ENCODE measurements at places on chromosomes 6 and 20.

DNA sequence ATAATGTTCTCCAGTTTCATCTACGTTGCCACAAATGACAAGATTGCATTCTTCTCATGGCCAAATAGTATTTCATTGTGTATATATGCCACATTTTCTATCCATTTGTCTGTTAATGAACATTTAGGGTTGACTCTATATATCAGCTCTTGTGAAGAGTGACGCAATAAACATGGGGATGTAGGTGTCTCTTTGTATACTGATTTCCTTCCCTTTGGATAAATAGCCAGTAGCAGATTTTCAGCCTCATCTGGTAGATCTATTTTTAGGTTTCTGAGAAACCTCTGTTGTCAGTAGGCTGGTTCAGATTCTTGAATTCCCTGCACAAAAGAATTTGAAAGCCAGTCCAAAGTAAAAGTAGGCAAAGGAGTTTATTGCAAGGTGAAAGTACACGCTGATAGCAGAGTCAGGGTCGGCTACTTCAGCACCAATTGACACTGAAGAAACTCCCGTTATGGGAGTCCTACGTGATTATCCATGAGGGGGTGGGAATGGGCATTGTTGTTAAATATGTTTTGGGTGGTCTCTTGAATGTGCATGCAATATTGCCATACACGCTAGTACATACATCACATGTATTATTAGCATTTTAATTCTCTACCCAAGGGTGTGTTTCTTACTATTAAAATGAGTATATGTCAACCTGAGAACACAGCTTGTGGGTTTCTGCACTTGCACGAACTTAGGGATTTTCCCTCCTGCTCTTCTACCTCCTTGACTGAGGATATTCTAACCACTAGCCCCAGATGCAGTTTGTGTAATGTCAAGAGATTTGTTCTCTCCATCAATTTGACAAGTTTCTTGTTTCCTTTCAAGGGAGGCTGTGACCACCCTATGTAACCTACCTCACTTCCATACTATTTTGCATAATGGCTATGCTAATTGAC lies 14.4 kb upstream of the SLC17A2 start:
- no peak for DNase-seq

DNA sequence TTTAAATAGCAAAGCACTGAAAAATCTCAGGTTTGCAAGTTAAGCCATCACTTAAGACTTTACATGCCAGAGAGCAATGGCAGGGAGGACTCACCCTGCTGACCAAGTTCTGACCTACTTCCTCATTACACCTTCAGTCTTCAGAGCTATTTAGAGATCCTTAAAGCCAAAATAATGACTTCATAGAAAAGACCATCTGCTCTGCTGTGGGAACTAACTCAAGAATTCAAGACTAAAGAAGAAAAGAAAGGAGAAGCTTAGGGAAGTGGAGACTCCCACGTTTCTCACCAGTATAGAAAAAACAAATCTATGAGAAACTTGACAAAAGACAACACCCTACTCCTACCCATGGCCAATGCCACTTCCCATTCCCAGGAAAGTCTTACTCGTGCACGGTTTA lies 28.6 kb downstream of the XPO5 start:
- DNase-seq, result no peak

GRCh38 chr6:80174900-80175572 lies 68.6 kb downstream of the BCKDHB start:
- DNase-seq, result peak; percentile 20

DNA sequence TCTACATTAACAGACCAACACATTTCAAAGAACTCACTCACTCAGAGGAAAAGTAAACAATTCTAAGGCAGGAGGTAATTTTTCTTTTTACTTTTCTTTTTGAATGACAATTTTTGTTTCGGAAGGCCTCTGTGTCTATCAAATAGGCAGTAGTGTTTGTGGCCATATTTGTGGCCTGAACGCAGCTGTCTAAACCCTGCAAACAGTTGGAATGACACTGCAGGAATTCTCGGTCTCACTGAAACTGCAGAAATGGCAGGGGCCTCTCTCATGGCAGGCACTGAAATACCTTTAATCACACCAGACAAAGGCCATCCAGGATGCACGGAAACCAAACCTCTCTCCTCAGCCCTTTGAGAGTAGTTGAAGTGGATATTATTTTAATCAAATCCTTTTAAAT lies 30.4 kb downstream of the FYN start:
- peak; percentile 47 for DNase-seq

- DNase-seq, result no peak
Observed at GRCh38 chr20:58441723-58442122, 52.7 kb downstream of the VAPB start.

All from brain microvascular endothelial cell (primary cell).